ENCODE measurements at places on chromosomes 11 and 22.

DNA sequence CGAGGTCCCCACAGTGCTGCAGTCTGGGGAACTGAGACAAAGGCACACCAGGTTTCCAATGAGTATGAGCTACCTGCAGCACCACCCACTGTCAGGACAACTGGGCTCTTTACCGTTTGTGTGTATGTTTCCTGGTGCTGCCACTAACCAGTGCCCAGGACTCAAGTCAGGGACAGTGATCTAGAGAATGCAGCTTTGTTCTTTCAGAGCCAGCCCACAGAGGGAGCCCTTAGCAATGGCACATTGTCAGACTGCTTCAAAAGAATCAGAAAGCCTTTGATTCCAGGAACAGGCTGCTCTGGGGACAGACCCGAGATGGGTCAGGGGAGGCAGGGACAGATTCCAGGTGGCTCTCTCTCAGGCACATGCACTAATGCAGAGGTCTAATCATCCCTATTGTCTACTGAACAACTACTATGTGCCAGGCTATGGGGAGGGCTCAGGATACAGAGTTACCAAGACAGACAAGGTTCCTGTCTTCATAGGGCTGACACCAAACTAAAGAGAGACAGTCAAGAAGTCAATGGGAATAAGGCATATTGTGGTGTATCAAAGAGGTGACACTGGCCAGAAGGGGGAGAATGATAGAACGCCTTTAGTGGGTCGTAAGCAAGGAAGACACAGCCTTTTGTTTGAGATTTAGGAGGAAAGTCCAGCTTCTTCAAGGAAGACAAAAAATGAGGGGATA is 103.7 kb downstream of the VPREB1 start:
- no peak for DNase-seq

GRCh38 chr11:64850979-64851567 is 6.6 kb upstream of the CDC42BPG start:
- DNase-seq = no peak

DNA sequence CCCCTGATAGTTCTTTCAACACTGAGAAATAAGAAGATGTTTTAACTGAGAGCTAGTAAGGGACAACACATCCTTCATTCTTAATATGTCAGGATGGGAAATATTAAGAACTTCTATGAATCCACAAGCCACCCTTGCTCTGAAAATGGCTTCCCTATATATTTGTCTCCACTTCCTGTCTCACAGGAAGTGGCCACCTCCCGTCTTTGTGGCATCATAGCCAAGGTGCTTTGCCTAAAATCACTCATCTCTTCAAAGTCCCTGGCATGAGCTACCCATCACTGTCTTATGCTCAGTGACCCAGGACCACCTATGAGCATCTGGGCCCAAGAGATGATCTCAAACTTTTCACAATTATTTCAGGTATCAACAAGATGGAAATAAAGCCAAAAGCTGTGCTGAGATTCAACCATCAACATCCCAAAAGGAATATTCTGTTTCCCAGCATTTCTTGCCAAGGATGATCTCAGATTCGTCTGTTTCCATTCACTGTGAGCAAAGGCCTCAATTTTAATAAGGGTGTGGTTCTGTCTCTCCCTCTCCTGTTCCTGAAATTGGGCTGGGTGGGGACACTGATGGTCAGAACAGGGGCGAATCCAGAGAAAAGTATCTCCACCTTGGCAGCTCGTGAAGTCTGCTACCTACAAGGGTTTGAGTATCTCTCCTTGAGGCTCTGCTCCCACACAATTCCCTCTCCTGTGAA is 493.9 kb downstream of the MN1 start:
- peak; percentile 71 for DNase-seq

GRCh38 chr22:27714068-27714467 is 87.5 kb downstream of the MN1 start:
- DNase-seq = peak; percentile 47

DNA sequence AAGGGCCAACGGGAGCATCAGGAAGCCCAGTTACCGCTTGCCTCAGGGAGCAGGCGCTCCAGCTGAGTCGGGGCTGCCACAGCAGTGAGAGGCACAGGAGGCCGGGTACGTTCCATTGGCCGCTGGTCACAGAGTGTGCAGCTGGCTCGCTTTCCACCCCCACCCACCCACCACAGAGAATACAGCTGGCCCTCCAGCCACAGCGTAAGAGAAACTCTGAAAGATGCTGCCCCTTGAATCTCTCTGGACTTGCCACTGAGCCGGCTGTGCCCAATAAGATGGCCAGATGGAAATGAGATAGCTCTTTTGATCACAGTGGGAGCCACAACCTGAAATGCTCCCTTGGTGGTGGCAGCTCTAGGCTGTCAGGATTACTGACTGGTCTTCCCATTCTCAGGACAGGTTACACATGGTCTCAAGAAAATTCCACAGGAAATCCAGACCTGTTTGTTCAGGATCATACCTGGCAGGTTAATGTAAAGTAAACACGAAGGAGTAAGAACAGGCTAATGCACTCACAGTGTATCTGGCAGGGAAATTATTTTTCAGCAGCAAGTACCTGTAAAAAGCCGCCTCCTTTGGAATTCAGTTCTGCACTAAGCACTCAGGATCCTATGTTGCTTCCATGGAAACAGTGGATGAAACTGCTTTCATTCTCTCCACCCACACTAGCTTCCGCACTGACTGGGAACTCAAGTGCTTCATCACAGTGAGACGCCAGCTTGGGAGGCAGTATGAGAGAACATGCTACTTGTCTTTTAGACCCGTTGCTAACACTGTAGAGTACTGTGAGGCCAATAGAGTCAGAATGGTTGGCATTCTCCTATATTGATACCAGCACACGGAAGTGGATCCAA is 16.5 kb downstream of the SIAE start:
- peak; percentile 21 for DNase-seq

DNA sequence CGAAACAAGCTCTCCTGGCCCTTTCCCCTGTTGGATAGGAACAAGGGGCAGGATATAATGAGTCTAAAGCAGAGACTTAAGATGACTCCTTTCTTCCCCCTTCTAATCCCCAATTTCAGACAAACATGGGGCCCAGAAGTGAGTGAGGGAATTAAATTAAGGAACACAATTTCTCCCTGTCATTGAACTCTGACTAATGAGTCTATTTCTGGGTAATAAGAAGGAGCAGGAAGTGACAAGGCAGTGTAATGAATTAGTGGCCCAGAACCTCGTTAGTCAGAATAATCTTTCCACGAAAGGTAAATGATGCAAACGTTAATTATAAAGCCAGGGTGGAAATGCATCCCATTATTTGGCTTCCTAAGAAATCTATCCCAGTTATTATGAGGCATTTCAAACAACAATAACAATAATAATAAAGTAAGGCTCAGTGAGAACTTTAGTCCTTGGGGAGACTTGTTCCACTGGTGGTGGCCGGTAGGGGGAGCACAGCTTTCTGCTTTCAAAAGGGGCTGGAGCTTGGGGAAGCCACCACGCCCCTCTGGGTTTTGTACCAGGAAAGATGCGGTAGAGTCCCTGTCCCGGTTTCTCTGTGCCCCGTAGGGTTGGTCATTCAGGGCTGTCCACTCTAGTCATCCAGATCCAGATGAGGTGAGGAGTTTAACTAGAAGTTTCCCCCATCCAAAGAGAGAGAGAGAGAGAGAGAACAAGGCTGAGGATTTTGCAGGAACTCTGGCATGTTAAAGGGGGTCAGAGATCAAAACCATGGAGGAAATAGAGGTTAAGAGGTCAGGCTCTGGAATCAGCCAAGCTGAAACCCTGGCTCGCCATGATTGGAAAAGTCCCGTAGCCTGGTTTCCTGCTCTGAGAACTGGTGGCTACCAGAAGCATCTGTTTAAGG is 298.3 kb downstream of the NTM start:
- no peak for DNase-seq
